ENCODE measurements at places on chromosomes 3 and 15. TPM values are rescaled to one million over a fixed set of nuclear protein-coding genes. Genes with fewer than 3 reads are reported as not detected.
A peak's percentile ranks its signal among the peaks of the same experiment; 100 is the strongest.

The SCN5A gene
- total RNA-seq: not detected

The CA12 gene
- not detected for total RNA-seq

GRCh38 chr15:47736143-47736786, 19.0 kb downstream of the SEMA6D start:
- H3K27ac ChIP-seq: no peak overlapping the region
- no peak for DNase-seq
- no peaks in the 10 kb centered on the region for H3K4me1 ChIP-seq

GRCh38 chr3:33833408-33834095, 35.1 kb downstream of the PDCD6IP start:
- H3K4me3 ChIP-seq: no peak overlapping the region
- no peaks in the 10 kb centered on the region for H3K4me1 ChIP-seq
- H3K27me3 ChIP-seq: no peaks in the 10 kb centered on the region
- no peak overlapping the region for H3K27ac ChIP-seq
- peaks cover 6% of the 10 kb centered on the region for H3K36me3 ChIP-seq

- H3K36me3 ChIP-seq: no peaks in the 10 kb centered on the region
- no peak for DNase-seq
- no peaks in the 10 kb centered on the region for H3K27me3 ChIP-seq
- H3K4me1 ChIP-seq: peaks cover 11% of the 10 kb centered on the region
- no peak overlapping the region for H3K27ac ChIP-seq
- no peak overlapping the region for H3K4me3 ChIP-seq
Observed at GRCh38 chr15:58457466-58457965, 25.7 kb downstream of the LIPC start.

GRCh38 chr3:144692488-144692887, 720.9 kb downstream of the DIPK2A start:
- H3K4me3 ChIP-seq: no peak overlapping the region
- no peak overlapping the region for H3K27ac ChIP-seq
- no peaks in the 10 kb centered on the region for H3K27me3 ChIP-seq
- no peak for DNase-seq
- no peaks in the 10 kb centered on the region for H3K4me1 ChIP-seq
- no peaks in the 10 kb centered on the region for H3K36me3 ChIP-seq

DNA sequence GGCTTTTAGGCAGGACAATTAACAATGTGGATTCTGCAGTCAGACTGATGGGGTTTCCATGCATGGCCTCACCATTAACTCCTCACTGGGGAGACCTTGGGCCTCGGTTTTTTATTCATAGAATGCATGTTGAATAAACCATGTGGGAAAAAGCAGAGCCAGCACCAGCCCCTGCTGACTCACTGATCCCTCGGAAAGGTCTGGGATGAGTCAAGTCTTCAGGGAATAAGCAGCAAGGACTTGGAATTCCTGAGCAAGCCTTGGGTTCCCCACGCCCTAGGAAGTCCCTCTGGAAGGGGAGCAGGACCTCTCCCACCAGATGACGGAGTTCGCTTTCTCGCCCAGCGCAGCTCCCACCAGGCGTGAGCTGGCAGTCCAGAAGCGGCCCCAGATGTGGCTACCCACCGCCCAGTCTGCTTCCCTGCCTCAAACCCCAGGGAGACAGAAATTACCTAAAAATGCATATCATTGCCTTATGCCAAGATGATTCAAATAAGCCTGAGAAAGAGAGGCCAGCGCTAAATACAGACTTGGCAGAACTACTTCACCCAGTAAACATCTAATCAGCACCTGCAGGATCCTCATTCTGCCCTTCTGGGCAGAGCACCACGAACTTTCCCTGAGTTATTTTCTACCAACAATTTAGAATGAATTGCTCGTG, 45.4 kb downstream of the BTD start:
- H3K4me1 ChIP-seq: peaks cover 38% of the 10 kb centered on the region
- H3K4me3 ChIP-seq: peak overlapping the region; percentile 14
- H3K27me3 ChIP-seq: no peaks in the 10 kb centered on the region

GRCh38 chr3:180548050-180548449, 53.9 kb upstream of the TTC14 start:
- no peak overlapping the region for H3K4me3 ChIP-seq
- no peaks in the 10 kb centered on the region for H3K27me3 ChIP-seq
- H3K4me1 ChIP-seq: no peaks in the 10 kb centered on the region
- DNase-seq: no peak
- no peak overlapping the region for H3K27ac ChIP-seq

DNA sequence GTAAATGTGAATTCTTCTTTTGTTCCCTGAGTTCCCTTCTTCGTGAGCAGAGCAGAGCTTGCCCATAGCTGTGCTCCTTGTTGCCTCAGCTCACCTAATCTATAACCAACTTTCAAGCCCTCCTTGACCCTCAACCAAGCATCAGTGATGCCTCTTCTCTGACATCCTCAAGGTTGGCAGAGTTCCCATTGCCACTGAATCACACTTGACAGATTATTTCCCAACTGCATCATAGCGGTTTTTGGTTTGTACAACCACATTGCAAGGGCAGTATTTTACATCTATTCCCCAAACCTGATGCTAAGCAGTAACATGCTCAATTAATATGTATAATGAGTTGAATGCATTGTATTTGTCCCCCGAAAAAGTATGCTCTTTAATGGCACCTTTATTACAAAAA, 133.0 kb upstream of the SNTN start:
- no peaks in the 10 kb centered on the region for H3K4me1 ChIP-seq
- H3K4me3 ChIP-seq: no peak overlapping the region
- no peaks in the 10 kb centered on the region for H3K27me3 ChIP-seq
- no peak for DNase-seq

All from naive thymus-derived CD4-positive, alpha-beta T cell (primary cell).